IMR-90 (cell line): ENCODE measurements at places on chromosomes 7 and 10. TPM values are rescaled to one million over a fixed set of nuclear protein-coding genes. Genes with fewer than 3 reads are reported as not detected.

DNA sequence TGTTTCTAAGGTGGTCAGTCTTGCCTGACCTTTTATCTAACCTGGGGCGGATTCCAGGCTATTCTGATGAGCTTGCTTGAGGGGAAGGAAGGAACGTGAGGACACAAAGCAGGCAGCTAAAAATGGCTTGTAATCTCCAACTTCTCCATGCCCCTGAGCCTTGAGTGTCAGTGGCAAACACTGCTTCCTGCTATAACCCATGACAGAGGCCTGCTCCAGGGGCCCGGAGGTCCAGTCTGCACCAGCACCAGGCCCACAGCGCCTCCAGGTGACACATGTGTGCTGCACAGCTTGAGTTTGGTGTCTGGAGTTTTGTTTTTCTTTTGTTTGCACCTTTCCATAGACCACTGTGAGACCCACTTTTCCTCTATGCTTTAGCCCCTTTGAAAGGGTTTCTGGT, 207.9 kb downstream of the PAXIP1 start:
- DNase-seq: no peak
- no peak overlapping the region for H3K4me3 ChIP-seq
- no peaks in the 10 kb centered on the region for H3K4me1 ChIP-seq
- H3K27me3 ChIP-seq: no peaks in the 10 kb centered on the region
- no peaks in the 10 kb centered on the region for H3K36me3 ChIP-seq
- no peak overlapping the region for H3K27ac ChIP-seq

DNA sequence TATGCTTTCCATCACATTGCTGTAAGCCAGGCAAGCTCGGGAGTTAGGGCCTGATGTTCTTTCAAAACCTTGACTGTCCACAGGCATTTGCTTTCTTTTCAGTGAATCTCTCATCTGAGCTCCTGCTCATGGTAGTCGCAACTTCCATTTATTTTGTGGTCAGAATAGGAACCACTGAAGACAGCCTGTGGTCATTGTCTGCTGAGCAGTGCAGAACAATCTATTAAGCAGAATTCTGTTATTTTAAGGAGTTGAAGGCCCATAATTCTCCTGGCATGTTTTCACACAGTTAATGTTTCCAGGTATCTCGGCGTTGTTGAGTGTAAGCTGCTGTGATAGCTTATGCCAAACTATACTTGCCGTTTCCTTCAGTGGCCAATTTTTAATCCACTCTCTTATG, 491.1 kb upstream of the AKR1E2 start:
- H3K4me3 ChIP-seq: no peak overlapping the region
- peaks cover 2% of the 10 kb centered on the region; the same call in 1 of the 2 replicates for H3K4me1 ChIP-seq
- no peaks in the 10 kb centered on the region for H3K27me3 ChIP-seq

DNA sequence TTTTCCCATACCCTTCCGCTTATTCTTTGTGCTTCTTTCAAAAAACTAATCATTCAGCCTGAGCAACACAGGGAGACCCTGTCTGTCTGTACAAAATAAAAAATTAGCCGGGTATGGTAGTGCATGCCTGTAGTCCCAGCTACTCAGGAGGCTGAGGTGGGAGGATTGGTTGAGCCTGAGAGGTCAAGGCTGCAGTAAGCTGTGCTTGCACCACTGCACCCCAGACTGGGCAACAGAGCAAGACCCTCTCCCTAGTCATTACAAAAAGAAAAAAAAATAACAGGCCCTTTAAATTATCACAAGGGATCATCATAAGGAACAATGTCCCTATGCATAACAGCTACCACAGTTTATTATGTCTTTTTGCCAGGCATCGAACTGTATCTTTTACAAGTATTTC, 119.6 kb downstream of the TRIM24 start:
- peaks cover 4% of the 10 kb centered on the region for H3K36me3 ChIP-seq
- H3K4me1 ChIP-seq: no peaks in the 10 kb centered on the region
- no peak overlapping the region for H3K4me3 ChIP-seq
- no peak overlapping the region for H3K27ac ChIP-seq

GRCh38 chr7:92793656-92794205, 42.6 kb downstream of the CDK6 start:
- H3K27ac ChIP-seq: no peak overlapping the region
- peaks cover 28% of the 10 kb centered on the region for H3K4me1 ChIP-seq
- peak; percentile 38 for DNase-seq
- no peaks in the 10 kb centered on the region for H3K27me3 ChIP-seq
- no peak overlapping the region for H3K4me3 ChIP-seq

DNA sequence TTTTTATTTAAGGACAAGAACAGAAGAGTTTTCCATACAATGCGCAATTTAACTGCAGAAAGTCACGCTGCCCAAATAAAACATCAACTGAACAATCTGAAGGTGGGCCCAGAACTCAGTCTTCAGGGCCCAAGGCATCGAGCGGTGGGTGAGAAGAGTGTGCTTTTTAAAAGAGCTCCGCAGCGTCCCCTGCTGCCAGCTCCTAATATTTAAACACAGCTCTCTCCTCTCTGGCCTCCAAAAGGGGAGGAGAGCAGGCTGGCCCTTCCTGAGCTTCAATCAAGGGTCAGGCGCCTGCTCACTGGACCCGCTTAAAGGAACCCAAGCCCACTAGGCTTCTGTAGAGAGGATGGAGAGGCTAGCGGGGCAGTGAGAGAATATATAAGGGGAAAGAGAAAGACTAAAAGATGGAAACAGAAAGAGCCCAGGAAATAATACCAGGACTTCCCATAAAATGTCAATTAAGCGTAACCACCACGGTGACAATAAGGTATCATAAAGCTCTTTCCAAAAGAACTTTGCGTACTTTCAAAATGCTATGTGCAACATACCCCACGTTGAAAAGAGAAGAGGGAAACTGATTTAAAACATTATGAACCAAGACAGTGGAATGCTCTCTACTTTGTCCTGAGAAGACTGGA, 2.8 kb downstream of the FAM53B start:
- no peak overlapping the region for H3K4me3 ChIP-seq
- no peaks in the 10 kb centered on the region for H3K36me3 ChIP-seq
- no peak overlapping the region for H3K27ac ChIP-seq
- DNase-seq: peak; percentile 64
- H3K27me3 ChIP-seq: no peaks in the 10 kb centered on the region
- peaks cover 18% of the 10 kb centered on the region for H3K4me1 ChIP-seq

DNA sequence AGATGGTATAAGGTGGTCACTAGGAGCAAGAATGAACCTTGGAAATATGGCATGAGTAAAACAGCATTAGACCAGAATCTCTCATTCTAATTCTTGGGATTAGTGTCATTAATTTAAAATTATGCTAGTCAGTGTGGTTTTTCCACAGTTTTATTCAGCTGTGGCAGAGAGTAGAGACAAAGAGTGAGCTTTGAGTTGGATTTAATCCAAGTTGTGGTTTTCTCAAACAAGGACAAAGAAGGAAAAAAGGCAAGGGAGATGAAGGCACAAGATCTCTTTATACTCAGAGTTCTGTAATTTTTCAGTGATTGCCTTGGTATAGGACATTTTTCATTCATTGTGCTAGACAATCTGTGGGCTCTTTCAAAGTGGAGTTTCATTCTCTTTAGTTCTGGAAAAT, 28.2 kb upstream of the AKAP9 start:
- H3K4me3 ChIP-seq: no peak overlapping the region
- no peak overlapping the region for H3K27ac ChIP-seq
- peak; percentile 5 for DNase-seq
- H3K36me3 ChIP-seq: no peaks in the 10 kb centered on the region
- peaks cover 7% of the 10 kb centered on the region for H3K4me1 ChIP-seq
- no peaks in the 10 kb centered on the region for H3K27me3 ChIP-seq

- DNase-seq: no peak
- H3K27ac ChIP-seq: no peak overlapping the region
- no peak overlapping the region for H3K4me3 ChIP-seq
- H3K4me1 ChIP-seq: no peaks in the 10 kb centered on the region
- no peaks in the 10 kb centered on the region for H3K36me3 ChIP-seq
These were observed 104.8 kb downstream of the AUTS2 start for GRCh38 chr7:69703099-69703498.

- no peaks in the 10 kb centered on the region for H3K27me3 ChIP-seq
- DNase-seq: no peak
These were observed 45.1 kb upstream of the PPP2R2D start for GRCh38 chr10:131855461-131856401.

- no peak overlapping the region for H3K4me3 ChIP-seq
- DNase-seq: peak; percentile 82
- no peaks in the 10 kb centered on the region for H3K27me3 ChIP-seq
- H3K27ac ChIP-seq: peak overlapping the region; percentile 37; the same call in 1 of the 2 replicates
- no peaks in the 10 kb centered on the region for H3K36me3 ChIP-seq
- H3K4me1 ChIP-seq: peaks cover 2% of the 10 kb centered on the region
These were observed 139.4 kb downstream of the GNAT3 start for GRCh38 chr7:80372415-80372814.

SPAG6 gene
- total RNA-seq: not detected in 2 replicates

DNA sequence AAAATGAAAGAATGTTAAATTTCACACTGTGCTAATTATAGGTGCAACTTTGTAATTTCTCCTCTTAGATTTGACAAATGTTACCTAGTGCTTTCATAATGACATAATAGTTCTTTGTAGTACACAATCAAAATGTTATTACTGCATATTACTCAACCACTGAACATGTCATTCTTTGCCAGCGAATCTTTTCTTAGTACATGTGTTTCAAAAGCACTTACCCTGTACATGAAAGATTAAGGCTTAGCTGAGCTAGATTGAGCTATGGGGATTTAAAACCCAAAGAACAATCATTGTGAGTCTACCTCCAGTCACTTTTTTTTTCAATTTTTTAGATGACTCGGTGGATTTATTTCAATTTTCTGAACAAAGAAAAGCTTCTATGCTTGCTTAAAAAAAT, 123.5 kb upstream of the FERD3L start:
- no peaks in the 10 kb centered on the region for H3K36me3 ChIP-seq
- no peaks in the 10 kb centered on the region for H3K4me1 ChIP-seq
- peak; percentile 49 for DNase-seq
- no peak overlapping the region for H3K4me3 ChIP-seq

DNA sequence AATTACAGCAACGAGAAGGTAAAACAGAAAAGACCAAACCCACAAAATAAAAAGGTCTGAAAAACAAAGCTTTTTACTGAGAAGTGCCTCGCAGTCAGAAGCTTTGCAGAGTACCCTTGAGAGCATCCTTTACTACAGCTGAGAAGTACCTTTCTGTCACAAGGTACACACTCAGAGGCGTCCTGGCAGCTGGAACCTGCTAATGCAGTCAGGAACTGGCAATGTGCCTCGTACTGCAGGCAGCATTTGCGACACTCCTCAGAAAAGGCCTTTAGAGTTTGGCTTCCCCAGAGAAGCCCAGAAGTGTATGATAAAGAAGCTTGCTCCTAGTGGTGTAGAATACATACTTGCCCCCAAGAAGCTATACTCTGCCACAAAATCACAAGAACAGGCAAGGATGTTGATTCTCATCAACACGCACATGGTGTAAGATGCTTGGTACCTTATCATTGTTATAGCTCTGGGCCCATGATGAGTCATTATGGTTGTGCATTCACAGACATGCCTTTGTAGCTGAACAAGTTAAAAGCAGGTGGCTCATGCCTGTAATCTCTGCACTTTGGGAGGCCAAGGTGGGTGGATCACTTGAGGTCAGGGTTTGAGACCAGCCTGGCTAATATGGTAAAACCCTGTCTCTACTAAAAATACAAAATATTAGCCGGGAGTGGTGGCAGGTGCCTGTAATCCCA, 2.0 kb upstream of the GTPBP4 start:
- H3K27ac ChIP-seq: peak overlapping the region; percentile 21
- peaks cover 13% of the 10 kb centered on the region for H3K4me1 ChIP-seq
- H3K36me3 ChIP-seq: peaks cover 4% of the 10 kb centered on the region
- H3K4me3 ChIP-seq: no peak overlapping the region
- no peaks in the 10 kb centered on the region for H3K27me3 ChIP-seq

DNA sequence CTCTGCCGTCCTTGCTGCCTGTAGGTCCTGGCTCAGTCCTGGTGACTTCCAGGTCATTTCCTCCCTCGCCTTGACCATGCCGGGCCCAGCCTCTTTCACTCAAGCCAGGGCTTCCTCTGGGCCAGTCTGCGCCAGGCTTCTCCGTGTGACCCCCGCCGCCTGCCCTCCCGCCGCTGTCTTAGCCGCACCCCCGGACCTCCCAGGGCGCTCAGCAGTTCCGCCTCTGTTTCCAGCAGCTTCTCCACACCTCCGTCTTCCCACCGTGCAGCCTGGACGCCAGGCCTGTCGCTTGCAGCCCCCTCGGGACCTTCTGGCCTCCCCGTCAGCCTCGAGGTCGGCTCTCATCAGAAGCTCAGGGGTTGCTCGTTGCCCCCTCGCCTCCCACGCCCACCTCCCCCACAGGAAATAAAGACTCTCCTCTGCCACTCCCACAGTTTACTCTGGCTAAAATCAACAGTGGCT, 123.0 kb upstream of the FZD8 start:
- no peaks in the 10 kb centered on the region for H3K27me3 ChIP-seq
- no peaks in the 10 kb centered on the region for H3K36me3 ChIP-seq
- H3K27ac ChIP-seq: no peak overlapping the region; the same call in 1 of the 2 replicates
- DNase-seq: no peak
- no peak overlapping the region for H3K4me3 ChIP-seq

- H3K27me3 ChIP-seq: no peaks in the 10 kb centered on the region
- H3K36me3 ChIP-seq: no peaks in the 10 kb centered on the region
- H3K27ac ChIP-seq: no peak overlapping the region
These were observed 631.1 kb upstream of the MBL2 start for GRCh38 chr10:53403688-53404087.

GRCh38 chr7:68176974-68177373, 1180.3 kb downstream of the TYW1 start:
- H3K36me3 ChIP-seq: no peaks in the 10 kb centered on the region
- H3K4me1 ChIP-seq: no peaks in the 10 kb centered on the region
- DNase-seq: peak; percentile 18
- H3K27ac ChIP-seq: no peak overlapping the region
- H3K27me3 ChIP-seq: no peaks in the 10 kb centered on the region
- no peak overlapping the region for H3K4me3 ChIP-seq

ZNF138 gene
- total RNA-seq: 3.6 and 6.1 TPM in 2 replicates

CYP2C19 gene
- not detected in 2 replicates for total RNA-seq

- no peak overlapping the region for H3K27ac ChIP-seq
- no peaks in the 10 kb centered on the region; the same call in 1 of the 2 replicates for H3K27me3 ChIP-seq
- no peaks in the 10 kb centered on the region for H3K4me1 ChIP-seq
These were observed 332.6 kb upstream of the ZNF32 start for GRCh38 chr10:43981232-43981631.

DNA sequence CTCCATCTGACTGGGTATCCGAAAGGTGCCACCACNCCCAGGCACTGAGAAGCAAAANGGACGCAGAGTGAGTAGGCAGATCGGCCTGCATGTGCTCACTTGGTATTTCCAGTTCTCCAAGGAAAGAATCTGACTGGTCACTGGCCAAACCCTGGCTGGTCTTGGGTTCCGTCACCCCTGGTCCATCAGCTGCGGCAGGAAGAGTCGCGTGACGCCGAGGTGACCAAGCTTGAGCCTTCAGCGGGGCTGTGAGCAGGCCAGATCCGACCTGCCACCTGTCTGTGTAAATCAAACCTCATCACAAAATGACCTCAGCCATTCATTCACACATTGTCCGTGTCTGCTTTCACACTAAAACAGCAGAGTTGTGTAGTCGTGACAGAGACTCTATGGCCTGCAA, 28.8 kb upstream of the CHST15 start:
- H3K4me3 ChIP-seq: no peak overlapping the region
- no peak for DNase-seq
- H3K36me3 ChIP-seq: no peaks in the 10 kb centered on the region
- H3K27ac ChIP-seq: no peak overlapping the region
